ENCODE measurements at places on chromosomes 5 and 9.

GRCh38 chr9:94867281-94867841 is 140.9 kb downstream of the AOPEP start:
- DNase-seq: no peak

GRCh38 chr9:134743853-134744252 is 102.2 kb downstream of the COL5A1 start:
- DNase-seq: no peak

DNA sequence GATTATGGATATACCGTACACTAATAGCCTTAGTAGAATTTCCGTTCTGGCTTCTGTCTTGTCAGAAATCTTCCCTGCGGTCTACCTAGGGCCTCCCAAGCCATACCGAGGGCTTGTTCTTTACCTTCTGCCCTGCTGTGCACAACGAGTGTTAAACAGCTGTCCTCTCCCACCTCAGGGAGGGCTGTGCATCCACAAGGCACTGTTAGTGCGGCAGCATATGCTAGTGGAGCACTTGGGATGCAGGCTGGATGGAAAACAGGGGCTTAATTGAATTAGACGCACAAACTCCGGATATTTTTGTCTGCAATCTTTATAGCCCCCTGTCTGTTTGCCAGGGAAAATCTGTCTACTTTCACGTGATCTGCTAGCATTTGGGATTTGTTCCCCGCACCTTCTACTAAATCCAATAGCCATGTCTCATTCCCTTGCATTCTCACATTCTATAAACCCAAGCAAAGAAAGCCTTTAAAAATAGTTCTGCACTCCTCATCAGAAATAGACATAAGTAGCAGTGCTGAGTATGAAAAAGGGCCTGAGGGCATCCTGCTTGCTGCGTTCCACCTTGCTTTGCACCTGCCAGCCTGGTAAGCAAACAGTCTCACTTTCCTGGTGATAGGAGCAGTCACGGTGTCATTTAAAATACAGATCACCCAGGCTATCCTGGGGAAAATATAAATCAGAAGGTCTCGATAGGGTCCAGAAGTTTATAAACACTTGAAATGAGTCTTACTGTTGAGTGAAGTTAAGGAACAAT is 382.6 kb downstream of the RASEF start:
- DNase-seq: no peak

DNA sequence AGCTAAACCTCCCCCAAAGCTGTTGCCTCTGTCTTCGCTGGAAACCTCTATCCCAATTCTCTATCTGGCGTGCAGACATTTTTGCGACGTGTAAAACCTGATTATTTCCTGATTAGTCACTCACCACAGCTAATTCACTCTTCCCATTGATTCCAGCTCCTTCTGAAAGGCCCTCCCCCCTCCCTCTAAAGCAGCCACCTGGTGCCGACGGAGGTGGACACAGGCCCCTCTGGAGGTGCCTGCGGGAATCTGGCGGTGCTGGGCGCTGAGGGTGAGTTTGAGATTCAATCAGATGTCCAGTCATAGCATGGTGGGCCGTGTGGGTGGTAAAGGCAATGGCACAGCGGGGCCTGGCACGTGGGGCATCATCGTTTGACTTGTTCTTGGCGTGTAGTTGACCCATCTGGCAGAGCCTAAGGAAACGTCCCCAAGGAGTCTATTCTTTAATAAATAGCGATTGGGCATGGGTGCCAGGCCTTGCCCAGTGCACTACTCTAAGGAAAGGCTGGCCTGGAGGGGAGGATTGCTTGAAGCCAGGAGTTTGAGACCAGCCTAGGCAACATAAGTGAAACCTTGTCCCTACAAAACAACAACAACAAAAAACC is 271.1 kb upstream of the MVB12B start:
- no peak for DNase-seq

- peak; percentile 74 for DNase-seq
These were observed 64.3 kb downstream of the RXRA start for GRCh38 chr9:134390537-134390936.

DNA sequence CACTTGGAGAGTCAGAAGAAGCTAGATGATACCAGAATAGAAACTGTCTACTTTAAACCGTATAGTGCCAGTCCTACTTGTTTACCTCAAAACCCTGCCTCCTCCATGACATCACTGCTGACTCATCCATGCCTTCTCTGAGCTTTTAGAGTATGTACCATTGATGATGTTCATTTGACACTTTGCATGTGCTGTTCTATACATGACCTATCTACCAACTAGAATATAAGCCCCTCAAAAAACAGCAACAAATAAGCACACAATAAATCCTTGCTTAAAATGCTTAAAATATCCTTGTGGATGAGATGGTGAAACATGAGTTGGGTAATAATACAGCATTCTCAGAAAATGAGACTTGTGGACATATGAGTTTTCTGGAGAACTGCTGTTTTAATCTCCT is 2.6 kb downstream of the CTNNAL1 start:
- peak; percentile 18 for DNase-seq

- no peak for DNase-seq
These were observed 3.3 kb downstream of the RXRA start for GRCh38 chr9:134329576-134329855.

DNA sequence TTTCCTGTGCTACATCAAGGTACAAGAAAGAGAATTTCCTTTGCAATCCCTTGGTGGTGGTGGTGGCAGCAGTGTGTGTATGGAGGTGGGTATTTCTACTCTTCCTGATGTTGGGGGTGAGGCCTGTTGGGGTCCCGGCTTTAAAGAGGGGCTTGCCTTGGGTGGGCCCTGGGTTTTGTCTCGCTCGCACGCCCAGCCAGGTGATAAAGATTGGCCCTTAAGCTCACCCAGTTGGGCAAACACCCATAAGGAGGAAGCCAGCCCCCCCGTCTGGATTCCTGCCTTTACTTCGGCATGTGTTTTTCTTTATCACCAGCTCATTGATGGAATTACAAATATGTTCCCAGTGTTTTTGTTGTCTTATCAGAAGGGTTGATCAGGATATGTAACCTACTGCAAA is 16.0 kb upstream of the SARDH start:
- DNase-seq: no peak

DNA sequence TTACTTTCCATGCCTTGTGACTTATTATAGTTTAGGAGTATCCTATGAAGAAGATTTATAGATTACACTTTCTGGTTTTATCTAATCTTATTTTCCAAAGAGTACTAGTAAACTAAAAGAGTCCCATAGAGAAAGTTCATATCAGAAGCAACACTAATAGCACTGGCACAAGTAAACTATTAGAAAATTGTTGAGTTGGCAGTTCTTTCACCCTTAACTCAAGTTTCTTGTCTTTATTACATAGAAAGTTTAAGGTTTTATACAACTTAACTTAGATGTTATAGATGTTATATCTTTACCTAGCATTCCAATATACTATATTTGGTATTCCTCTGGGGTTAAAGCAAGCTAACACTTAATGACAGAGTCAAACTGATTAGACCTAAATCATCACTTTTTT is 437.8 kb upstream of the ARRDC3 start:
- DNase-seq: no peak

GRCh38 chr9:133420392-133420827 is 1.8 kb upstream of the ADAMTS13 start:
- DNase-seq: no peak

- no peak for DNase-seq
These were observed 84.5 kb downstream of the FOXD1 start for GRCh38 chr5:73363911-73364730.
